ENCODE measurements at places on chromosomes 1 and 21.

GRCh38 chr1:55322842-55323241 is 107.7 kb upstream of the USP24 start:
- DNase-seq, result no peak

- no peak for DNase-seq
Observed at GRCh38 chr1:31880957-31881687, 57.0 kb downstream of the PTP4A2 start.

GRCh38 chr1:204819495-204819894 is 51.2 kb upstream of the NFASC start:
- no peak for DNase-seq

GRCh38 chr21:33380483-33380998 is 22.7 kb upstream of the IFNGR2 start:
- peak; percentile 37 for DNase-seq

GRCh38 chr1:40847023-40847745 is 15.0 kb downstream of the CITED4 start:
- no peak for DNase-seq

DNA sequence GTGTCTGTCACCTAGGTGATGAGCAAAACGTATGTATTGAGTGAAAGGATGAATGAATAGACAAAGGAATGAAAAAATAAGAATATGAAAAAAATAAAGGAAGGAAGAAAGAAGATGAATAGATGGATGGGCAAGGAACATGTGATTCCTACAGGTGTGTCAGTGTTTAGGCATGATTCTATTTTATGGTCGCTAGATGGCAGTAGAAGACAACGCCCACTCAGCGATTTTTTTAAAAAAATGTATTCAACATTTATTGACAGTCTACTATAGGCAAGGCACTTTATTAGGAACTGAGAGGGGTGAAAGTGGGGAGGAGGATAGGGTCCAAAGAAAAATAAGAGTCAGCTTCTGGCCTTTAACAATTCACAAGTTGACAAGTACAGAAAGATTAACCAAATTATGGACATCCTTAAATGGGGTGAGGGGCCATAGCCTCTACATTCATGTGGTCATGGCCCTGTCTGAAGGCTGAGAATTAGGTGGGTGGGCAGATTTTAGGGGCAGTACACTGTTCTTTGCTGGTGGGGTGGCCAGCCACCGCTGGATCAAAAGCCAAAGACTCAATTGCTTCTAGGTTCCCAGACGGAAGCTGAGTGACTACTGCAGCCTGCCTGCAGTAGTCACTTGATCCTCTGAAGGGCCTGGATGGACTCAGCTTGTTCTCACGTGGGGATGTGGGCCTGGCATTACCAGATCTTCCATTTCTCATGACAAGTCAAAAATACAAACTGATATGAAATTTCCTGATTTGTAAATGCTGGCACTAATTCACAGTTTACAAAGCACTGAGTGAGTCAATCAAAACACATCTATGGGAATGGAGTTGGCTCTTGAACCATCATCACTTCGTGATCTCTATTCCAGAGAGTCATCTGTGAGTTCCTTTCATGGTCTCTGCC is 83.9 kb downstream of the FASLG start:
- no peak for DNase-seq

- DNase-seq, result no peak
Observed at GRCh38 chr1:160652924-160653619, 6.2 kb upstream of the SLAMF1 start.

GRCh38 chr1:210730023-210730422 is 401.3 kb downstream of the HHAT start:
- no peak for DNase-seq

DNA sequence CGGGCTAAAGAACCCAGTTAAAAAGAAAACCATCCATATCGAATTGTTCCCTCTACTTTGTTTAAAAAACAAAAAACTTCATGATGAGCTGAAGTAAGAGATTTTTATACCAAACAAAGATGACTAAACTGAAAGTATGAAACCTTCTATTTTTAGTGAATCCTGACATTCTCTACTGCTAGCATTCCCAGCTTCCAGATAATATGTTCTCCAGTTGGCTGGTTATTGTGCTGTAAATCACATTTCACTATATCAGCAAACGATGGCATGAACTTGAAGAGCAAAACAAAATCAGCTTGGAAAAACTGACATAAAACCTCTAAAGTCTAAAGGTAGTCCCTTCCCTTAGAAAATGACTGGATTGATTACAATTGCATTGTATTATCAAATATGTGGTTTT is 68.1 kb upstream of the APP start:
- no peak for DNase-seq

GRCh38 chr1:217585577-217585976 is 45.3 kb downstream of the GPATCH2 start:
- DNase-seq, result no peak

DNA sequence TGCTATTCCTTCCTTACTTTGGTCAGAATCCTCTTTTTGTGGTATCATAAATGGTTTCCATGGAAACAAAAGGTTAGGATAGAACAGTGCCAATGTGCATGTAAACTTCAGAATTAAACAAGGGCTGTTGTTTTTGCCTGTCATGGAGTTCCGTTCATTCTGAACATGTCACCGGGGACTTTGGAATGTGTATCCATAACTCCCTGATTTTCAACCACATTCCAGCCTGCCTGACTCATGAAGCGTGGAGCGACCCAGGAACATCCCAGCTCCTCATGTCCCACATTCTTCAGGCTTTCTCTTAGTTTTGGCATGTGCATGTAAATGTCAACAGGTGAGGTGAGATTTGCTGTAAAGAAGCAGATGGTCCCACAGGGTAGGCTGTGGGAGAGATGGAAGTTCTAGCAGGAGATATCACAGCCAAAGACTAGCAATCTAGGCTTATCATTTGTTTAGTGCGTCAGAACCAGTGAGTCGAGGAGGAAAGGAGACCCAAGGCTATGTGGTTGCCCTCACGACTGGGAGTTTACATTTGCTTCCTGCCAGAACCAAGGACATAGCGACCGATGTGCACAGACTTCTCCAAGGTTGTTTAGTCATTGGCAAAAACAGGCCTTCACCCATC is 23.0 kb upstream of the DNAJC11 start:
- DNase-seq, result no peak
